ENCODE measurements at places on chromosomes 6 and 20.

DNA sequence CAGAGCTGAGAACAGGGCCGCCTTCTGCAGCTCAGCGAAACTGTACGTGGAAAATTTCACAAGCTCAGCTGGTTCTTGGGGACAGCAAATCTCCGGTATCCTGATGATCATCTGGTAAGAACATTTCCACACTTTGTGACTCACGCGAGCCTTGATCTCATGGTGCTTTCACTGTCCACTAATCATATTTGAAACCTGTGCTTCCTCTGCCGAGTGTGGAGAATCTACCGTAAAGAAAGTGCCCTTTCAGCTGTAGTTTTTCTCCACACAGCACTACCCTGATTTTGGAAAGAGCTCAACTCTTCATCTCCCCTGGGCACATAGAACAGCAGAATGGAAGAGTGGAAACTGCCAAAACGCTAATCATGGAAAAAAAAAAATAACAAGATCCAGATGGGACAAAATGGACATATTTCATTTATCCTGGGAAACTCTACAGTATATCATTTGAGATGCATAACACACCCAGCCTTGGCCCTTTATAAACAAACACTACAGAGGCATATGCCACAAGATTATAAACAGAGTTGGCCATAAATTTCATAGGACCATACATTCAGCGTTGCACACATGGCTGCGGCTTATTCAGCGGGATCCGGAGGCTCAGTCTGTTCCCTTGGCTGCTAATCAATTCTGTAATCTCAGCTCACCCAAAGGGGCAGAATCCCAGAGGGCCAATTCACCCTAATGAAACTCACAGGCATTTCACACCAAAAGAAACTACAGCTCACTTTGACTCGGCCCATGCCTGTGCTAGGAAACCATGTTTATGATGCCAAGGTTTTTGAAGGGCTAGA is 434.5 kb downstream of the HDGFL1 start:
- no peak for DNase-seq

- DNase-seq, result no peak
Observed at GRCh38 chr6:6856538-6857523, 250.9 kb upstream of the RREB1 start.

DNA sequence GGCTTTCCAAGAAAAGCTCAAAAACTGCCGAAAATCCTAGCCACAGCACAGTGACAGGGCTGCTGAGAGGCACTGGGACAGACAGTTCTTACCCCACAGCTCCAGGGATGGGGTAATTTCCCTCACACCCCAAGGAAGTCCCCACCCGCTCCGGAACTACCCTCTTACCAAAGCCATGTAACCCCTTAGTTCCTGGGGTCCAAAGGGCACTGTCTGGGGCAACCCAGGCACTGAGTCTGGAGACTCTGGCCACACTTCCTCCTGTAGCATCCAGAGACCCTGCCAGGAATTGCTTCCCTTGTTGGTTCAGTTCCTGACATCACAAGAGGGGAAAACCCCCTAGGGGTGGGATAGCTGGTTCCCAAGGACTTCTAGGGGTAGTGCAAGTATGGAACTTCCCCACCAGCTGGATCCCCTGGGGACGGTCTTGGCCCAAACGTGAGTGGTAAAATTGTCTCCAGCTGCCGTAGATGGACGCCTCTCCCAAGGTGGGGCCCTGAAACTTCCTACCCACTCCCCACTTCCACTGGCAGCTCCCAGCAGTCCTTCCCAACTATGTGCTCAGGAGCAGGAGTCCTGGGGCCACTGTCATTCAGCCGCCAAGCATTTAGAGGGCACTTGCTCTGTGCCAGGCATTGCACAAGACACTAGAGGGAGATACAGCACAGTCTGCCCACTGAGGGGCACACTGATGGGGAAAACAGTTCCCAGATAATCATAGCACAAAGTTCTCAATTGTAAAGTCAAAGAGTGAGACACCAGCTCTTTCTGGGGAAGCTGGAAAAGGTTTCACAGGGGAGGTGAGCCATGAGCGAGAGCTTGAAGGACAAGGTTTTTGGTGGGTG is 17.2 kb upstream of the HCK start:
- no peak for DNase-seq

DNA sequence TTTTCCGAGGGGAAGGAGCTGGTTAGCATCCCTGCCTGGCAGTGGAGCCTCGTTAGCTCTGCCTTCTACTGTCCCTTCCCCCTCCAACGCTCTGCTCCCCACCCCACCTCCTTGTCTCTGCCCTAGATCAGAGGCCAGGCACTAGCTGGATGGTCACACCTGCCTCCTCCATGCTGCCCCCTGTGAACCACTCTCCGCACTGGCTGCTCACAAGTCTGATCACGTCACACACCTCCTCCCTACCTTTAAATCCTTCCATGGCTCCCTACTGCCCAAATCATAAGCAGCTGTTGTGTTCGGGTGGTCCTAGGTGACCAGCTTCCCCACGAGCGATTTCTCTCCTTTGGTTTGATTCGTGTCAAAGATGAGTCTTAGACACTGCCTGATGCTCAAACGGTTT is 71.3 kb downstream of the CHMP4B start:
- no peak for DNase-seq

- DNase-seq, result no peak
Observed at GRCh38 chr6:25709761-25710160, 44.8 kb upstream of the SLC17A4 start.
